Common myeloid progenitor, CD34-positive (primary cell): ENCODE measurements at places on chromosomes 5 and 9.

- no peak for DNase-seq
Observed at GRCh38 chr9:75359638-75360037, 271.3 kb downstream of the OSTF1 start.

- DNase-seq, result no peak
Observed at GRCh38 chr9:124345063-124345462, 70.2 kb downstream of the PSMB7 start.

- no peak for DNase-seq
Observed at GRCh38 chr5:2131196-2131595, 248.5 kb upstream of the IRX4 start.

GRCh38 chr5:60700416-60700757 lies 421 bp upstream of the DEPDC1B start:
- DNase-seq, result no peak

GRCh38 chr9:116644091-116644688 lies 42.9 kb upstream of the TRIM32 start:
- DNase-seq, result no peak

DNA sequence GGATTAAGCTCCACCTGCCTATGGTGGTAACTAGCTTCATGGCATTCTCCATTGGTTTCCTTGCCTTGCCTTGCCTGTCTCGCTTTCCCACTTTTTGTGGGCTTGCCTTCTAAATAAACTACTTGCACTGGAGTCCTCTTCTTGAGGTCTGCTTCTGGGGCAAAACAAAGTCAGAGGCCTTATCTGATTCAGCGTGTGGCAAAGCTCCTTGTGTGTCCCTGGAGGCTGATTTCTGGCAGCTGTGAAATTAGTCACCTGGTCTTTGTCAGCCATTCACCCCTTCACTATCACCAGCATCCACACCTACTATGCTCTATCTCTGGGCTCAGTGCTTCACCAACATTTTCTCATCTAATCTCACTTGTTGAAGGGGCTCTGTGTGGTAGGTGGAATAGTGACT lies 176.2 kb downstream of the SEC61B start:
- DNase-seq, result no peak

DNA sequence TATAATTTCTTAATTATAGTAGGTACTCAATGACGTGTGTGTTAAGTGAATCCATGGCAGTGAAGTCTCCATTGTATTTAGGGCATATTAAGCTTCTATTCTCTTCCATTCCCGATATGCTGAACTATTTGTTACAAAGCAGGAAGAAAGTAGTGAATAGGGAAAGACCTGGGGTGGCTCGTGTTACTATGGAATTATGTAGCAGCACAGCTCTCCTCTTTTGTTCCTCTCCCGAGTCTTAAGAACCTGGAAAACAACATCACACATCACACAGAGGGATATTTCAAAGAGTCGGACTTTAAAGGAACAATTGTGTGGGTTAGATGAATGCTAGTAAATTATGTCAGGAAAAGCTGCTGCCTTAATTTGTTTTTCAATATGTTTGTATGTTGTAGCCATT lies 131.8 kb downstream of the PCSK5 start:
- no peak for DNase-seq
